Left ventricle myocardium inferior (tissue), 1 donor: ENCODE measurements at places on chromosomes 1 and 21. TPM values are rescaled to one million over a fixed set of nuclear protein-coding genes. Genes with fewer than 3 reads are reported as not detected.

SPRR1B gene
- total RNA-seq = not detected

CNKSR1 gene
- total RNA-seq = 1.8 TPM

RHOU gene
- 5.1 TPM for total RNA-seq

C1orf185 gene
- not detected for total RNA-seq

UBE2U gene
- total RNA-seq = 0.85 TPM

PROX1 gene
- total RNA-seq = 80.6 TPM
